Hematopoietic multipotent progenitor cell treated with erythropoietin and hydrocortisone succinate and interleukin-3 and kit ligand, for 8 days (in vitro differentiated cells): ENCODE measurements at places on chromosomes 13 and 19.

- no peak for DNase-seq
Measured at GRCh38 chr13:97257228-97257755, 35.2 kb downstream of the MBNL2 start.

GRCh38 chr19:6378041-6378440 is 2.3 kb upstream of the PSPN start:
- no peak for DNase-seq

DNA sequence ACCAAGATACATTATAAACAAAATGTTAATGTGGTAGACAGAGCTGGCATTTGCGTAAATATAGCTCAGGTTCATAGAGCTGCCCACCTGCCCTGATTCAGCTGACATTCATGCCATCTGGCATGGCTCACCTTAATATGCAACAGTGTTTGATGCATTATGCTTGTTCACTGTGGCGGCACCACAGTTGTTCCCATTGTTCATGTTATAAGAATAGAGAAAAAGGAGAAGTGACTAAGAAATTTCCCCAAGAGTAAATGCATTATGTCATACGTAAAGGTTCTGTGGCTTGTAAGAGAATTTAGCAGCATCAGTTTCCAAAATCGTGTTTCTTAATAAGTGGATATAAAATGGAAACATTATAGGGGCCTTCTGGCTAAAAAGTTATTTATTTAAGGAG is 4.5 kb downstream of the CCNA1 start:
- DNase-seq: no peak

DNA sequence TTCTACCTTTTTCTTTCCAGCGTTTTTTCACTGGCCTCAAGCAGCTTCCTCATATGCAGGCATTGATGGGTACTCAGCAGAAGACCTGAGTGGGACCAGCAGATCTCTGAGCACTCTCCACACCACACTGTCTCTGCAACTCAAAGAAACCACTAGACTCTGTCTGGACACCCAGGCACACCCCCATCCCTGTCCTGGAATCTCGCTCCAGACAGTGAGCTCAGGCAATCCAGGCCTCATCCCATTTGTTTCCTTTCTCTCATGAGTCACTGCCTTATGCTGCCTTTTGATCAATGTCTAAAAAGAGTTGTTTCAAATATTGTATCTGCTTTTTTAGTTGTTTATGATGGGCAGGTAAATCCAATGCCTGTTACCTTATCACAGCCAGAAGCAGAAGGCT is 19.7 kb upstream of the POP4 start:
- DNase-seq: no peak

DNA sequence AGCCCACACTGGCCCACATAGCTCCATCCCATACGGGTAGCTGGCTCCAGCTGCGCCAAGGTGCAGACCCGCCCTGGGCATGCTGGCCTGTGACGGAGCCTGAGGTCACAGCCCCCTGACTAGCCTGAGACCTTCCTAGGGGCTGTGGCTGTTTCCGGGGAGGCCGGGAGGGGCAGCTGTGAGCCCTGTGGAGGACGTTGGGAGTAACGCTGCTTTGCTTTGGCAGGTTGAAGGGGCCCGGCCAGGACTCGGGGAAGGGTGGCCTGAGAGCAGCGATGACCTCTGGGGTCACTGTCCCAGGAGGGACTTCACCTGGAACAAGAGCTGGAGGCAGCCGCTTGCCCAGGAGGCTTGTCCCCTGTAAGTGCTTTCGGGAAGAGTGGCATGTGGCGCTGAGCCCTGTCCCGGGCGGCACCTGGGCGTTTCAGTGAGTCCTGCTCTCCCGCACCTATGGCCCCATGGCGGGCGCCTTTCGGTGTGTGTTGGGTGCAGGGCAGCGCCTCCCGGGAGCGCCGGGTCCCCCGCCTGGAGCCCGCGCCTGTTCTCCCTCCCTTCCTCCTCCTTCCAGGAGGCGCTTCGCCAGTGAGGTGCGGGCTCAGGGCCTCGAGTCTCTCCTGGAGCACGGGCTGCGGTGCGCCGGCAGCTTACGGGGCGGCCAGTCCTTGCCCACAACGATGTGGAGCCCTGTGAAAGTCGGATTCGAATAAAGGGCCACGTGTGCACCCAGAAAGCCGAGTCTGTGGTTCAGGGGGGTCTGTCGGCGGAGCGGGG is 1.1 kb upstream of the FAM174C start:
- DNase-seq: no peak

DNA sequence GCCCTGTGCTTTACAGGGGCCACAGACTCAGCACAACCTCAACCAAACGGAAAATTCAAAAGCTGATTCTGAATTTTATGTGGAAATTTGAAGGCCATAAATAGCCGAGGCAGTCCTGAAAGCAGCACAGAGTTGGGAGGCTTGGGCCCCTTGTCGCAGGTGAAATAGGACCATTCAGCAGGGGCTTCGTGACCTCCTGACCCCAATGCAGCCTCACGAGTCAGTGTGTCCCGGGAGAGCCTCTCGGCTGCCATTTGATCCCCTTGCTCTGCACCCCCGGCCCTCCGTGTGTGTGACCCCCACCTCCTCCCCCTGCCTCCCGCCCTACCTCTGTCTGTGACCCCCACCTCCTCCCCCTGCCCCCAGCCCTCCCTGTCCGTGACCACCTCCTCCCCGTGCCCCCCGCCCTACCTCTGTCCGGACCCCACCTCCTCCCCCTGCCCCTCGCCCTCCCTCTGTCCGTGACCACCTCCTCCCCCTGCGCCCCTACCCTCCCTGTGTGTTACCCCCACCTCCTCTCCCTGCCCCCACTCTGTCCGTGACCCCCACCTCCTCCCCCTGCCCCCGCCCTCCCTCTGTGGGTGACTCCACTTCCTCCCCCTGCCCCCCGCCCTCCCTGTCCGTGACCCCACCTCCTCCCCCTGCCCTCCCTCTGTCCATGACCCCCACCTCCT is 41.7 kb upstream of the TFDP1 start:
- DNase-seq: no peak

DNA sequence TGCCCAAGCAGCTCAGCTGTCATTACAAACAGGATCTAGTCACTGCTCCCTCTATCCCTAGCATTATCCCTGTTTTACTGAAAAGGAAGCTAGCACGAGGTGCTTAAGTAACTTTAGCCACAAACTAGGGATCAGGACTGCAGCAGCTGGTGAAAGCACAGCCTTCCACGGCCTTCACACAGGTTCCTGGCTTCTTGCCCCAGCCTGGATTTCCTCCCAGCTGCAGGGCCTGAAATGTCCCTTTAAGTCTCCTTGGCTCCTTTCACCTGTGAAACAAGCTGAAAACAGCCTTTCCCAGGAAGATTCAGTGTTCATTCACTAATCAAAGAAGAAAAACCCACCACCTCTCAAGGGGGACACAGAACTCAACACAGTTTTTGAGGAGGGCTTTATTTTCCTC is 754.5 kb downstream of the DIAPH3 start:
- DNase-seq: no peak

- no peak for DNase-seq
Measured at GRCh38 chr13:35964863-35965180, 166.4 kb downstream of the DCLK1 start.

- no peak for DNase-seq
Measured at GRCh38 chr13:23561261-23561660, 9.0 kb upstream of the TNFRSF19 start.

- no peak for DNase-seq
Measured at GRCh38 chr13:57629391-57629804, 2.1 kb upstream of the PCDH17 start.

DNA sequence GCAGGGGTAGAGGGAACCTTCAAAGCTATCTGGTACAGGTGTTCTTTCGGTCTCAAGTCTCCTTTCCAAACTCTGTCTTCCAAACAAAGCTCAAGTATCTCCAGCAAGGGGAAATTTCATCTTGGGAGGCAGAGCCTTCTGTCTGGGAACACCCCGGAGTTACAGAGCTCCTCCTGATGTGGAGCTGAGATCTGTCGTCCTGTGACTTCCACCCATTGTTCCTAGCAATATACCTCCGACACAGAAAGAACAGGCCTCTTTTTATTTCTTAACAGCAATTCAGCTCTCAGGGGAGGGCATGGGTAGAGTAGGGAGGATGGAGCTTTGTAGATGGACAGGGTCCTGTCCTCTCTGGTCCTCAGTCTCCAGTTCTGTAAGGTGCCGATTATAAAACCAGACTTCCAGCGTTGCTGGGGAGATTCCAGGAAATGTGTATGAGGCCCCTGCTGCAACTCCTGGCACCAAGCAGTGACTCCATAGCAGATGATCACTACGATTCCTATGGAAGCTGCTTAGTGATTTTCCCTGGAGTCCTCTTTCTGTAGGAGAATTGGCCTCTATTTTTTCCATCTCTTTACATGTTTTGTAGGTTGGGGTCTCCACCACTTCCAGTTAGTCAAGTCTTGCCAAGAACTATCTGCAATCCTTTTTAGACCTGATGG is 56.0 kb upstream of the ARGLU1 start:
- no peak for DNase-seq

DNA sequence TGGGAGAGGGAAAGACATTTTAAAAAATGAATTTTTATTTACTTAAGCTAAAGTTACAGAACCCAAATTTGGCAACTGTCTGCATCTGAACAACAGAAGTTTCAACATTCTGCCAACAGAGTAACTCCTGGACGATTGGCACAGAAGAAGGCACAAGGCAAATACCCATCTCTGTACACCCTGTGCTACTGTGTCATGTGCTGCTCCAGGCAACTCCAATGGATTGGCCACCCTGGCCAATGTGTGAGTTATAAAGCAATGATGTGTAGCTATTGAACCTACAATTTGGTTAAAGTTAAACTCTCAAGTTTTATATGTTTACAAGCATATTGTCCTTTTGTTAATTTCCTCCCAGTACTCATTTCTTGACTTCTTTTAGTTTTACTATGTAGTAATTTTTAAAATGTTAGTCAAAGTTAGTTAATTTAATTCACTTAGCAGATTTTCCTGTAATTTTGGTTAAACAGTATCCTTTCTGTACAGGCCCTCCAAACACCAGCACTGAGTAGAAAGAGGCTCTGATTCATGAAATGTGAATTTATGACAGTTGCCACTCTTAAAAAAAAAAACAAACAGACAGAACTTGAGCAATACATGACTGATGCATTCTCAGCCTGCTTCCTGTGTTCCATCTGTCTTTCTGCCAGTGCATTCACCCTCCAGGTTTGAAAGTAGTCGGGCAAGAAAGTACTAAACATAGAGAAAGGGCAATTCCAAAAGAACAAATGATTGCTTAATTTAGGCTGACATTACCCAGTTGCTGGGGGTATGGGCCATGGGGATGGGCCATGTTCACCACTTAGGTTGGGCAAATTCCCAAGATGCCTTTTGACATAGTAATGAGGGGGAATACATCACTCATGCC is 5.9 kb downstream of the STARD13 start:
- DNase-seq: no peak

- DNase-seq: no peak
Measured at GRCh38 chr13:49759503-49759902, 33.0 kb downstream of the KPNA3 start.
